ENCODE measurements at places on chromosomes 16 and 17.

DNA sequence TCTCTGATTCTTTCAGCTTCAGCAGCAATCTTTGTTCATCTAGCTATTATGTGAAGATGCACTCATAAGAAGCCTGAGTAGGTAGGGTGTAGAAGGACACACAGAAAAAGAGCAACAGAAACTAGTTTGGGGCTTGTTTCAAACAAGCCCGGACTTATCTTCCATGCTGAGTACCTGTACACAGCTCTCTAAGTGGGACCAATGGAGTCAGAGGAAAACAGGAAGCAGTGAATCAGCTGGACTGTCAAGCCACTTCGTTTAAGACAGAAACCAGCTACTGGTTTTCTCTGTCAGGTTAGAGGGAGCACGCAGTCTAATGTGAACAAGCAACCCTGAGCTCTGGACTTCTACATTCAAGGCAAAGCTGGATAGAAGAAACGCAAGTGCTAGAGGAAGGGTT is 16.0 kb downstream of the MAP2K6 start:
- no peak for DNase-seq

- peak; percentile 93 for DNase-seq
Measured at GRCh38 chr17:39769974-39770587, 32.3 kb downstream of the GRB7 start.

GRCh38 chr17:77117415-77117814 is 23.4 kb upstream of the SEC14L1 start:
- no peak for DNase-seq

DNA sequence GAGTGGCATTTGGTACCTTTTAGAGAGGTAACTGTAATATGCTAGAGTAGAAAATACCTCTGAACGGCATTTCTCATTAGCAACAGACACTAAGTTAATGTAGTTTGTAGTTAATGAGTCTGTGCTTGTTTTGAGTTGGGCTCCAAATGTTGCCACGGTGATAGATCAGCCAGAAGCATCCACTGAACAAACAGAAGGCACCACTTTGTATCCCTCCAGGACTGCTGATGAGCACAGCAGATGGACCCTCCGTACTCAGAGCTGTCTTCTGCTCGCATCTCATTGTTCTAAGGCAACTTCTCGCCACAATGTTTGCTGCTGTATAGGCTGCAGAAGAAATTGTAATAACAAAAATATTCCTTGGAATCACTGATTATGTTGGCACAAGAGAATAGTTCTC is 56.1 kb downstream of the TNRC6C start:
- no peak for DNase-seq

All from HFF-Myc (cell line).